HT-29 (cell line): ENCODE measurements at places on chromosomes 2 and 18. TPM values are rescaled to one million over a fixed set of nuclear protein-coding genes. Genes with fewer than 3 reads are reported as not detected.

The RNF125 gene
- total RNA-seq = 1.7 and 2.1 TPM in 2 replicates

DNA sequence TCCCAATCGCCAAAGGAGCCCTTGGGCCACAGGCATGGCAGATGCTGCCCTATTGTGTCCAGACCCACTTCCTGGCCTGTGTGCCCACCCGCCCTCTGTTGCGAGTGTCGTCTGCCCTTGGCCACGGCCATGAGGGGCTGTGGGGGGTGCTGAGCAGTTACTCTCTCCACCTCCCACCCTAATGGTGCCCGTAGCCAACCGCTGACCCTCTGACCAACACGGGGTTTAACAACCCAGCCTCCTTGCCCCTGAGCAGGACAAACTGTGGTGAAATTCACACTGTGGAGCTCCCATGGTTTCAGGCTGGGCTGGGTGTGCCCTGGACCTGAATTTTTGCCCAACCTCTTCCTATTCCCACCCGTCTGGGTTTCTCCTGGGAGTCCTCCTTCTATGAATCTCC, 145.7 kb upstream of the HDAC4 start:
- DNase-seq = no peak

The CYP1B1 gene
- total RNA-seq = 13.5 and 17.7 TPM in 2 replicates

DNA sequence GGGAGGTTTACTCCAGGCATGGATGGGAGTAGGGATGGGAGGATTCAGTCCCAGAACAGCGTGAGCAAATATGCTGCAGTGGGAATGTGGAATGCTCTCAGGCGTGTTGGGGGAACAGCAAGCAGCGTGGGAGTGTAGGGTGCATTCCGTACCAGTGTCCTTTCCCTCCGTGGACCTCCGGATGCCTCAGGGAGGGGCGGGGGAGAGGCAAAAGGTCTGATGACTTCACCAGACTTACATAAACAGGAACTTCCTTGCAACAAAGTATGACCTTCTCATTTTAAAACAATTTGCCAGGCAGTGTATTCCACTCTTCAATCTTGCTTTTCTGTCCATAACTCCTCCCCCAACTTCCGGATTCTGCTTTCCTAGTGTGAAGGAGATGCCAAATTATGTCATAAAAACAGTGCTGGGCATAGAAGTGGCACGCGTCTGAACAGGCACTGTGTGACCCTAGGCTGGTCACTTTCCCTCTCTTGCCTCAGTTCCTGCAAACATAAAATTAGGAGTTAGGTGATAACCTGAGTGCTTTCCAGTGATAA, 36.9 kb downstream of the RPL37A start:
- no peak for DNase-seq

GRCh38 chr18:51622702-51623101, 425.2 kb upstream of the MEX3C start:
- DNase-seq = no peak
